ENCODE measurements at places on chromosomes 12 and 14.

DNA sequence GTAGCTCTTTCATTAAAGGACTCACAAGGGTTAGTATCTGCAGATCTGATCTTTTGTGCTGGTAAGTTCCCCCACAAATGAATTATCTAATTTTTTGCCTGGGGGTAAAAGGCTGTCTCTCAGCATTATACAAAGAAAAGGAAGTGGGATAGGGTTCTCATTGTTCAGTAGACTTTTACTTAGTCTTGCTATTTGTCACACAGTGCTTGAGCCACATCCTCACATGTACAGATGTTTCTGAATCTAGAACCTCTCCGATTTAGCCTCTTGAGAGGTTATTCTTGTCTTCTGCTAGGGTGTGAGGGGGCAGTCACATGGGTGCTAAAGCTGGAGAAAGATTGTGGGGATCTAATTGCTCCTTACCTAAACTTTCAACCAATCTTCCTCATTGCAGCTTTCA lies 93.0 kb downstream of the SLC41A2 start:
- no peak for DNase-seq

DNA sequence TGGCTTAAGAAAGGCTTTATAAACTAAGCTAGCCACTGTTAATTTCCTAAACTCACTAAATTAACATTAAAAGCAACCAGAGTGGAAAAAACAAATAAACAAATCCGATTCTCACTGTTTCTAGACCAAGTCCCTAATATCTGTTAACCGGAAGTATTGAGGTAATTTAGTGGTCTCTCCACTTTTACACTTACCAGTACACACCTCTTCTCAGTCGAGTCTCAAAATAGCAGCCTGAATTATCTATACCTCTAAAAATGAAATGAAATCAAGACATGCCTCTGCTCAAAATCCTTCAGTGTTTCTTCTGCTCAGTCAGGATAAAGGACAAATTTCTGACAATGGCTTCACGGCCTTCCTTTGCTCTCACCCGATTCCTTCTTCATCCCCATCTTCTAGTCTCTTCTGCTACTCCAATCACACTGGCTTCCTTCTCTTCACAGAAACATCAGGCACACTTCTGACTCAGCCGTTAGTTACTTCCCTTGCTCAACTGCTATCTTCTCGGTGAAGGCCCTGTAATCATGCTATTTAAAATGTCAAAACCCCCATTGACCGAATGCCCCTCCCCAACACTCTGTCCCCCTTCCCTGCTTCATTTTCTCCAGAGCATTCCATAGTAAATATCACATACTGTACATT lies 161.3 kb downstream of the KITLG start:
- no peak for DNase-seq

GRCh38 chr12:109464642-109465351 lies 12.3 kb downstream of the KCTD10 start:
- DNase-seq: no peak

GRCh38 chr12:58966939-58967338 lies 46.6 kb upstream of the LRIG3 start:
- DNase-seq: no peak

GRCh38 chr14:55102141-55102621 lies 26.9 kb upstream of the LGALS3 start:
- no peak for DNase-seq

- DNase-seq: no peak
Measured at GRCh38 chr12:106138357-106138632, 459 bp downstream of the NUAK1 start.

DNA sequence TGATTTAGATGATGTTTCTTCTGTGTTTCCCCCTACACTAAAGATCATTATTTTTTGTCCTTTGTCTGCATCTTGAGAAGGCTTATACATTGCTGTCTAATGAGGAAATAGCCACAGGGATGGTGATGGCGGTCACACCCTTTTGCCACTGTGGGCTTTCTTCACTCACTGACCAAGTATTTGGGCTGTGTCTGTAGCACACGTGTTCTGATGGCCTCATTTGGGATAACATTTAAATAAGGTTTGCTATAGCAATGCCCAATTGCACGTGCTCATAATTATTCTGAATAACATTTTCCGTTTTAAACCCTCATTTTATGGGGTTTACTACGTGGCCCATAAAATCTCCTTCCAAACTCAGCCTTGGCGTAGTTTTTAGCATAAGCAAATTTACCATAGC lies 230.3 kb upstream of the PRICKLE1 start:
- DNase-seq: no peak

- no peak for DNase-seq
Measured at GRCh38 chr14:24910408-24910986, 139.4 kb downstream of the STXBP6 start.

DNA sequence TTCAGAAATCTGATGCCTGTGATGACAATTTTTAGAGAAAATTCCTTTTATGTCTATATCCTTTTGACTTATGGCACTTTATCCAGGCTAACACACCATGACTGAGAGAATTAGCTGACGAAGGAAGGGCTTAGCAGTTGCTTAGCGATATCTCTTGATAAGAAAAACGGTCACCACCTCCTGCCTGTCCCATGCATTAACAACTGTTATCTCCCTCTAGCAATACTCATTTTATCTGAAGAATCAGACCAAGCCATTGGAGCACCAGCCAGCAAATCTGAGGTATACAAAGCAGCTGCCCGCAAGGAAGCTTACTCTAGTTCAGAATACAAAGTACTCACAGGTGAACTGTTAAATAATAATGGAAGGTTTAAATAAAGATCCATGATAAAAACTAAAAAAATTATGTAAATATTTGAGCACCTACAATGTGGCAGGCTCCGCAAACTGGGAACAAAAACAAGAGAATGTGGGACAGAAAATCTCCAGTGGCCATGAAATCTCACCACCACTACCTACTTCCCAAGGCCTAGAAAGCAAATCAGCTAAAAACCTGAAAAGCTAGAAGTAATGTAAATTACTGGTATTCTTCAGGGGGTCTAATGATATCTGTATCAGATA lies 24.3 kb downstream of the PPM1H start:
- DNase-seq: no peak

DNA sequence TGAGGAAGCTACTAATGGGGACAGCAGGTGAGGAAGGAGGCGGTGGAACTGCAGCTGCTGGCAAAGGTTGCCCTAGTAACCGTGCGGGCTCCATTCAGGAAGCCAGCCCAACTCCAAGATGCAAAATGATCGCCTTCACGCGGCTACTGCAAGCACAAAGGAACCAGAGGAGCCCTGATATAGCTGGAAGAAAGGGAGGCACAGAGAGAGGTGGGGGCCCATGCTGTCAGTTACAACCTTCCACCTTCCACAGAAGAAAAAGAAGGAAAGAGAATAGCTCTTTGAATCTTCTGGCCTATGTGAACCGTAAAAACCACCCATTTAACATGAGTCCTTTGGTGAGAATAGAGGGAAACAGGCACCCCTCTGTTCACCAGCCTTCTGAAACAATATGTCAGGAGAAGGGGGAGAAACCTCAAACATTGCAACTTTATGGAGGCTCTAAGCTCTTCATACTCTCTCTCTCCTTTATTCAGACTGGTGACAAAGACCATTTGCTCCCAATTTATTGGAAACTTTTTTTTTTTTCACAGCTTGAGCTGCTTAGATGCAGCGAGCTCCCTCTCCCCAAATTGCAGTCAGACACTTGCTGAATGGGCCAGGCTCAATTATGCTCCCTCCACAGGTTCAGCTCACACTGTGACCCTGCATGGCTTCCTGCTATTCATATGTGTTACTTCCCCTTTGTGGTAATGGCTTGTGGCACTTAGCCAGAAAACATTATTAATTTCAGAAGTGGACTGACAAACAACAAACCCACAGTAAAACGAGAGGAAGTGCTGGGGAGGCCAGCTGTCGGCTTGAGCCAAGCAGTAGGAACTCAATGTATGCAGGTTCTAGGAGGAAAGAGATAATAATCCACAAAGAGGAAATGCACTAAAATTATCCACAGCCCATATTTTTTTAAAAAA lies 6.2 kb downstream of the DUSP6 start:
- no peak for DNase-seq

DNA sequence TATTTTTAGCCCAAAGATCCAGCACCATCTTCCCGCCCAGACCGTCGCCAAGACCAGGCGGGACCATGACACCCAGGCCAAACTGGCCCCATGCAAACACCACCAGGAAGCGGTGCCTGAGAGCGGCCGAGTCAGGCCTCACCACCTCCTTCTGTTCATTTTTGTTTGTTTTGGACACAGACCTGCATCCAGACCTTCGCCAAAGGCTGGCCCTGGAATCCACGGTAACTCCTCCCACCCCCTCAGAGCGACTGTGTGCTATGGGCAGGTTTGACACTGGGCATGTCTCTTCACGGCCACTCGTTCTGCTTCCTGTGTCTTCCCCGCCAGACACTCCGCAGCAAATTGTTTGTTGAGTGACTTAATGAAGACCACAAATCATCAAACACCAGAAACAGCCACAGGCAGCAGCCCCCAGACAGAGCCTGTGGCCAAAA lies 47.1 kb downstream of the NCOR2 start:
- DNase-seq: no peak

GRCh38 chr12:130776857-130777339 lies 60.8 kb upstream of the RIMBP2 start:
- no peak for DNase-seq

GRCh38 chr14:94048691-94049624 lies 22.8 kb downstream of the OTUB2 start:
- DNase-seq: no peak

DNA sequence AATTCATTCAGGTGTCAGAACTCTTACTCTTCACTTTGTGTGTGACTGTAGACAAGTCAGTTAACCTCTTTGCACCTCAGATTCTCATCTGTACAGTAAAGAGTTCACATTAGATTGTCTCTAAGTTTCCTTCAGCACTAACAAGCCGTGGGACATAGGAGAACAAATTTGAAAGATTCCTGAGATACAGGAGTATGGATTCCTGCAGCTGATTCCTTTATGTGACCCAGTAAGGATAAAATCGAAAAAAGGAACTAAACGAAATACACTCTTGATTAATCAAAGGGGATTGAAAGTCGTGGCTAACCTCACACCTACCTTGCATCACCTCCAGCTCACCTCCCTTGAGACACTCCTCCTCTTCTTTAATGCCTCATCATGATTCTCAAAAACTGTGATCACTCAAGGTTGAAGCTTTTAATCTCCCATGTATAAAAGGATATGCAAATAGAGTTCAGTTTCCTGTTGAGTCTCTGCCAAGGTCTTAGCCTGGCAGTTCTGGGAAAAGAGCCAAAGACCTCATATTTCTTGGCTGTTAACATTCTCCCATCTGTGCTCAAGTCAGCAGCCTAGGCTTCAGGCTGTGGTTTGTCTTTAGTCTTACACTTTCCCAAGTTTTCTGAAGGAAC lies 156.6 kb downstream of the DAD1 start:
- DNase-seq: no peak

GRCh38 chr14:65444230-65444629 lies 31.7 kb downstream of the FUT8 start:
- no peak for DNase-seq

DNA sequence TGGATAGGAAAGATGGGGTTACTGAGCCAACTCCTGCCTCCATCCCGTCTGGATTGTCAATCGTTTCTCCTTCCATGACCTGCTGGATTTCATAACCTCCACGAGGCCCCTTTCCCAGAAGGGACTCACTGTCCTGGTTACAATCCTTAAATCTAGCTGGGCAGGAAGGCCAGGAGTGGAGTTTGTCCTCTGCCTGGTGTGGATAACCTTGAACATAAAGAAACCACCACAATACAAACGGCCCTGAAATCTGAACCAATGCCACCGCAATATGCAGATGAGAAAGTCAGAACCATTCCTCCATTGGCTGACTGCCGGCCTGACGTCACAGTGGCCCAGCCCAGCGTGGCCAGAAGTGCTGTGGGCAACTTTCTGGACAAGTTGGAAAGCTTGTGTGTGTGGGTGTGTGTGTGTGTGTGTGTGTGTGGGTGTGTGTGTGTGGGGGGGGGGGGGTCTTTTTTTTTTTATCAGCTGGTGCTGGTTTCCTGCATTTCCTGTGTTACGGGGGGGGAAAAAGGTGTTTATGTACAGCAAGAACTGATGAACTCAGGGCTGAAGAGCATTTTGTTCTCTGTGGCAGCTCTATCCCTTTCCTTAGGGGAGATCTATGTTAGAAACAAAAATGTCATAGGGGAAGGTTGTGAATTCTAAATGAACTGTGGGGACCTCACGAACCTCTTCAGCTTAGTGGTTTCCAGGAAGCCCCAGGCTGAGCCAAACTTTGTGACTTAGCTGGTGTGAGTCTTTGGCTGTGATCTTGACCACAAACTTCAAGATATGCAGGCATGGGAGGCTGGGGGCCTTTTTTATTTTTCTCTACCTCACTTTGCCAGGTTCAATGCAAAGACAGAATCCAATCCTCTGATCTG lies 81.6 kb upstream of the MED13L start:
- DNase-seq: peak; percentile 24

GRCh38 chr14:31926652-31927347 lies 150.3 kb upstream of the ARHGAP5 start:
- no peak for DNase-seq

DNA sequence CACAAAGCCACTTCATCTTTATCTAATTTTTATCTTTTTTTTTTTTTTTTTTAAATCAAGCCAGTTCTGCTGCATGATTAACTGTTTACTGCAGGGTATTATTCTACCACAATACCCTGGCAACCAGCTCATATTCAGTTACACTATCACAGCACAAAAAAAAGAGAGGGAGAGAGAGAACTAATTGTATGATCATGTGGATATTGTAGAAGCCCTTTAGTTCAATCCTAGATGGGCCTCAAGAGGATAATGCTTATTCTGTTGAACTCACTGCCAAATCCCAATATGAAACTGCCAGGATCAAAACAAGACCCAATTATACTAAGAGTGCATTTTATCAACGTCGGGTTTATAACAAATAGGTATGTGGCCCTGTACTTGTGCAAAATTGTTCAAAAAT lies 51.5 kb downstream of the MED13L start:
- no peak for DNase-seq

DNA sequence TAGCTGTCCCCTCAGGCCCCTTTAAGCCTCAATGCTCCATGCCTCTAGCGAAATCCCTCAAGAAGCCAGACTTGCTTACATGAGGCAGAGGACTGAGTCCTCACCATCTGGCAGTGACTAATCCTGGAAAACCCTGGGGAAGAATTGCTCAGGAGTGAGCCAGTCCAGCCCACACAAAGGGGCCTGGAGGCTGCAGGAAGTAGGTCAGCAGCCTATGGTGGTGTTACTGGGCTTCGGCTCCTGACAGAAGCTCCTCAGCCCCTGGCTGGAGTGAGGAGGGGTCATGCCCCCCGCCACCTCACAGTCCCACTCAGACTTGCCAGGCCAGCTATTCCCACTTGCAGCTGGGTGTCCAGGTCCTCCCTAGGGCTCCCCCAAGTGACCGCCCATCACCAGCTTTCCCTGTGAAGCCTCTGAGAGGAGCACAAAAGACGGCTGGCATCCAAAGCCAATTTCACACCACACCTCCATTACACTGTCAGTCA lies 250.5 kb downstream of the DPF3 start:
- no peak for DNase-seq

- no peak for DNase-seq
Measured at GRCh38 chr12:105218434-105218833, 17.5 kb downstream of the APPL2 start.

Measured in activated naive CD4-positive, alpha-beta T cell (primary cell).